ENCODE measurements at places on chromosomes 7 and 10. TPM values are rescaled to one million over a fixed set of nuclear protein-coding genes. Genes with fewer than 3 reads are reported as not detected.

Gene MKRN1
- total RNA-seq: 99.6 TPM

Gene PSMA2
- 243 TPM for total RNA-seq

DNA sequence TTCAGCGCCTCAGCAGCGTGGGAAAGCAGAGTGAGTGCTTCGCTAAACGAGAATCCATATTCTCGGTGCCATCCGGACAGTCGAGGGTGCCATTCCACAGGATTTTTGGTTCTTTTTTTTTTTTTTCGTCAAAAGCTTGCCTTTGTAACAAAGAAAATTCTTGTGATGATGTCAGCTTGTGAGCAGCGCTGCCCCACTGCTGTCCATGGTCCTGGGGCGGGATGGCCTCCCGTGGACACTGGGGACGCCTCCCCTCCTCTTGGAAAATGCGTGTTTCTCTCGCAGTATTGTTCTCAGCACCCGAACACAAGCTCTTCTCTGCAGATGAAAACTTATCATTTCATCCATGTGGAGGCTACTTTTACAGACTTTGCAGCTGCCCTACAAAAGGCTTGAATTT, 477.4 kb downstream of the TCERG1L start:
- no peak overlapping the region for H3K27ac ChIP-seq
- no peaks in the 10 kb centered on the region for H3K4me1 ChIP-seq
- no peak for DNase-seq
- no peaks in the 10 kb centered on the region for H3K36me3 ChIP-seq
- no peaks in the 10 kb centered on the region for H3K27me3 ChIP-seq

- H3K4me3 ChIP-seq: no peak overlapping the region
- no peak for DNase-seq
- peaks cover 5% of the 10 kb centered on the region for H3K4me1 ChIP-seq
Measured at GRCh38 chr7:130901209-130901783, 167.3 kb upstream of the KLF14 start.

DNA sequence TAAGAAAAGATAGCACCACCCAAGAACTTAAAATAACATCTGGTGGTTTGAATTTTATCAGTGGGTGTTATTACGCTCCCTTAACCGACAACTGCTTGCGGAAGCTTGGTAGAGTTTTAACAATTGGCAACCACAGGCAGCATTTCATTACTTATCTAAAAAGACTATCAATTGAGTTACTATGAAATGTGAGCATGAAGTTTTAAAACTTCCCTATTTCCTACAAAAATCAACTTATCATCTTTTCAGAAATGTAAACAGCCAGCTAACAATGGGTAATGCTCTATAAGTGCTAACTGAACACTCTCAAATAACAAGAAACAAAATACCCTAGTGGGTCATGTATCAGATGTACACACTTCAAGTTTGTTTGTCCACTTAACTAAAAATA, 68.8 kb downstream of the OSBPL3 start:
- no peak overlapping the region for H3K27ac ChIP-seq
- no peak overlapping the region for H3K4me3 ChIP-seq
- DNase-seq: no peak
- H3K27me3 ChIP-seq: no peaks in the 10 kb centered on the region

GRCh38 chr7:52936750-52937149, 98.7 kb upstream of the POM121L12 start:
- no peak overlapping the region for H3K27ac ChIP-seq
- no peaks in the 10 kb centered on the region for H3K27me3 ChIP-seq
- no peak for DNase-seq
- H3K36me3 ChIP-seq: no peaks in the 10 kb centered on the region
- H3K4me3 ChIP-seq: no peak overlapping the region
- H3K4me1 ChIP-seq: no peaks in the 10 kb centered on the region

- no peak overlapping the region for H3K4me3 ChIP-seq
- DNase-seq: no peak
- H3K27me3 ChIP-seq: no peaks in the 10 kb centered on the region
Measured at GRCh38 chr10:108014145-108014901, 849.8 kb upstream of the SORCS1 start.

DNA sequence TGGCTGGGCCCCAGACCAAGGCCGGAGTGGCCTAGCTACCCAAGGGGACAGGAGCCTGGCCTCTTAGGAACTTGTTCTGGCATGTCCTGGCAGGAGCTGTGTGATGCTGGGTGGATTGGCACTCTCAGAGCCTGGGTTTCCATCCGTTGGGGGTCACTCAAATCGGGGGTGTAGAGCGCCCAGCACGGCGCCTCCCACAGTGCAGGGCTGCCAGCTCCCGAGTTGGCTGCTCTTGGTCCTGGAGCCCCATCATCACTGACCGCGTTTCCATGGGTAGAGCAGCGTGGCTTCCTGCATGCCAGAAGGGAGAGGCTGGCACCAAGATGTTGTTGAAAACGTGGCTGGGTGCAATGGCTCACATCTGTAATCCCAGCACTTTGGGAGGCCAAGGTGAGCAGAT, 70.3 kb downstream of the UNCX start:
- no peak for DNase-seq
- H3K36me3 ChIP-seq: no peaks in the 10 kb centered on the region
- H3K27ac ChIP-seq: no peak overlapping the region
- H3K4me1 ChIP-seq: no peaks in the 10 kb centered on the region

DNA sequence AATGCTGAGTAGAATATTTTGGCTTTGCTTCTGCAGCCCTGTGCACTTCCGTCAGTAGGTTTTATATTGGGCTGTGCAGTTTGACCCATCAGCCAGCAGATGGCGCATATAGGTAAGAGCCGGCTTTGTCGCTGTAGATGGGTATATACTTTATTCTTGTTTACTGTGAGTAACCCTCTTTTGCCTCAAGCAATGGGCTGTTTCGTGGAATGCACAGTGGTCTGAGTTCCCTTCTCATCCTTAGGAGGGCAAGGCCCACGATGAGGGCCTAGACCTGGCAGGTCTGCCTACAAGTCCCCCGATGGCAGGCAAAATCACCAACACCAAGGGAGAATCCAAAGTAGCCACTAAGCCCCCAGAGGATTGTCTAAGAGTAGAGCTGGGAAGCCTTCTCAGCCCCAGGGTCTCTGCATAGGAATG, 1002.9 kb upstream of the KCND2 start:
- no peak overlapping the region for H3K27ac ChIP-seq
- peak; percentile 59 for DNase-seq
- no peak overlapping the region for H3K4me3 ChIP-seq

- no peak overlapping the region for H3K4me3 ChIP-seq
- H3K36me3 ChIP-seq: no peaks in the 10 kb centered on the region
- no peaks in the 10 kb centered on the region for H3K4me1 ChIP-seq
Measured at GRCh38 chr7:77475181-77475580, 59.0 kb upstream of the GSAP start.

- H3K4me3 ChIP-seq: no peak overlapping the region
- H3K36me3 ChIP-seq: no peaks in the 10 kb centered on the region
- H3K27ac ChIP-seq: no peak overlapping the region
- no peak for DNase-seq
Measured at GRCh38 chr10:76033457-76034196, 602.2 kb downstream of the LRMDA start.
